ENCODE measurements at places on chromosomes 1 and 21.

- no peak for DNase-seq
Observed at GRCh38 chr1:15207031-15207828, 39.8 kb upstream of the FHAD1 start.

- DNase-seq: no peak
Observed at GRCh38 chr1:29557701-29558600, 321.6 kb downstream of the PTPRU start.

DNA sequence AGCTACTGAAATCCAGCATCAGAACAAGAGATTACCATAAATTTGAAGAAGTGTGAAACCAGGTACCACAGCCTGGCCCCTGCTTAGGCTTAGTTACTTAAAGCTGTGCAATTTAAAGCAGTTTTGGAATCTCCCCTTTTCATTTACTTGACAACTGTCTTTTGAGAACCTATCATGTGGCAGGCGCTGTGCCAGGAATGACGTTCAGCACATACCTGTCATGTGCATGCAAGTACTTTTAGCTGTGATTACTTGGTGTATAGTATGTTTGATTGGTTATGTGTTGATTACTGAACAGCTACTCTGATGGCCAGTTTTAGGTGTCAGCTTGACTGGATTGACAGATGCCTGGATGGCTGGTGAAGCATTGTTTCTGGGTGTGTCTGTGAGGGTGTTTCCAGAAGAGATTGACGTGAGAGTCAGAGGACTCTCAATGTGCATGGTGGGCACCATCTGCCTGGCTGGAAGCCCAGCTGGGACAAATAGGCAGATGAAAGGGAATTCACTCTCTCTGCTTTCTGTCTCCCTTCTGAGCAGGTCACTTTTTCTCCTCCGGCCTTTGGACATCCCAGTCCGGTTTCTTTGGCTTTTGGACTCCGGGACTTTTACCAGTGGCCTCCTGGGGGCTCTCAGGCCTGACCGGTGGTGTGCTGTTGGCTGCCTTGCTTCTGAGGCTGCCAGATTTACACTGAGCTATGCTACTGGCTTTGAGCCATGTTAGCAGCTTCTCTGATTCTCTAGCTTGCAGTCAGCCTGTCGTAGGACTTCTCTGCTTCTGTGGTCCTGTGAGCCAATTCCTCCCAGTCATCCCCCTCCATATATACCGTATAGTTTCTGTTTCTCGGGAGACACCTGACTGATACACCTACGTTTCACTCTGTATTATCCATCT, 178.0 kb downstream of the RYR2 start:
- DNase-seq: no peak

- no peak for DNase-seq
Observed at GRCh38 chr21:32114419-32115035, 164.3 kb downstream of the MIS18A start.

DNA sequence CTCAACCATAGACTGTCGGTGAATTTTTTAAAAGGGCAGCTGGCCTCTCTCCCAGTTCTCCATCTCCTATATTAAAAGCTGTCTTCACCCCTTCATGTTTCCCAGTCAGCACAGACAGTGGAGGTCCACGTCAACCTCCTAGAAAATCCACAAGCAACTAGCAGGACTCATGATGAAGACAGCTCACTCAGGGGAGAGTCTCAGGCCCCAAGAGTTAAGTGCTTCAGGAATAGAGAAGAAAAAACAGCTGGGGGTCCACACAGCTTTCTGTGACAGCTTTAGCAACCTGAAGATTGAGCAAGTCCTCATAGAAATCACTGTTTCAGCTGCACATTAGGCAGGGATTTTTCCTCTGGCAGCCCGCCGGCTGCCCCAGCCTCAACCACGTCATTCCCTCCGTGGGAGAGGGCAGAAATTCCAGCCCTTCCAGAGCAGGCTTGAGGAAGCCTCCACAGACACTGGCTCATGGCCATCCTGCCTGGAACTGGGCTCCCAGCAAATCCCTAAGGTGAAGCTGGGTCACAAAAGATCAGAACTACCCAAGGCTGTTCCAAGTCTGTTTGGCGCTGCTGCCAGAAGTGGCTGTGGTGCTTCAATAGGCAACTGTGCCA, 15.2 kb downstream of the GPR161 start:
- peak; percentile 97 for DNase-seq

All from fibroblast of skin of scalp (primary cell).